Activated CD4-positive, alpha-beta memory T cell treated with anti-CD3 and anti-CD28 coated beads for 36 hours (primary cell): ENCODE measurements at places on chromosomes 13 and 19. TPM values are rescaled to one million over a fixed set of nuclear protein-coding genes. Genes with fewer than 3 reads are reported as not detected.
A peak's percentile ranks its signal among the peaks of the same experiment; 100 is the strongest.

GRCh38 chr13:82687884-82688283 is 1194.4 kb downstream of the SLITRK1 start:
- no peak for DNase-seq
- no peaks in the 10 kb centered on the region for H3K36me3 ChIP-seq
- no peak overlapping the region for H3K4me3 ChIP-seq
- peaks cover 25% of the 10 kb centered on the region for H3K4me1 ChIP-seq
- H3K27me3 ChIP-seq = no peaks in the 10 kb centered on the region
- no peak overlapping the region for H3K27ac ChIP-seq

GRCh38 chr19:4052114-4052992 is 14.3 kb downstream of the ZBTB7A start:
- no peak for DNase-seq
- no peaks in the 10 kb centered on the region for H3K27me3 ChIP-seq
- H3K27ac ChIP-seq = peak overlapping the region; percentile 58
- H3K4me3 ChIP-seq = no peak overlapping the region
- H3K4me1 ChIP-seq = peaks cover 29% of the 10 kb centered on the region
- peaks cover 40% of the 10 kb centered on the region for H3K36me3 ChIP-seq

DNA sequence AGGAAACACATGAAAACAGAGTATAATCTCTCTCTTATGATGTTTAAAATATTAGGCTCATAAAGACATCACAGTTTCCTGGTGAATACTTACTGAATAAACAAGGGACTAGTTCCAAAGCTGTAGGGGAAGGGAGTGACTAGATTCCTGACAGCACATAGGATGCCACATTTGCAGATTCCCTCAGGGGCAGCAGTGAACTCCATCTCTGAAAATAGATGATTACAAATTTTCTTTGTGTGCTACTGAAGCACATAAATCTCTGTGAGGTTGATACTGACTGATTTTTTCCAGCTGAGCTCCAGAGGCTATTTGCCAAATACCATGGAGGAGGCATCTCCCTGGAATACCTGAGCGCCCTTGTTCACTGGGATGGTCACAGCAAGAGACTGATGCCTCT is 77.3 kb downstream of the FGF9 start:
- DNase-seq = no peak
- no peaks in the 10 kb centered on the region for H3K36me3 ChIP-seq
- no peaks in the 10 kb centered on the region for H3K4me1 ChIP-seq
- H3K4me3 ChIP-seq = no peak overlapping the region
- no peak overlapping the region for H3K27ac ChIP-seq

DNA sequence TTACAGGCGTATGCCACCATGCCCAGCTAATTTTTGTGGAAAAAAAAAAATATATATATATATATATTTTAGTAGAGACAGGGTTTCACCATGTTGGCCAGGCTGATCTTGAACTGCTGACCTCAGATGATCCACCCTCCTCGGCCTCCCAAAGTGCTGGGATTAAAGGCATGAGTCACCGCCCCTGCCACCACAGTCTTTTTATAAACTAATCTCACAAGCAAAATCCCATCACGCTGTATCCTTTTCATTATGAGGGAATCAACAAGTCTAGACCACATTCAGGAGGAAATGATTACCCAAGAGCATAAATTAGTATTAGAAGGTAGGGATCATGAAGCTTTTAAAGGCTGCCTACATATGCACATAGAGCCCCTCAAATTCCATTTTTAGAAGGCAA is 210.6 kb upstream of the NBEA start:
- H3K36me3 ChIP-seq = no peaks in the 10 kb centered on the region
- no peaks in the 10 kb centered on the region for H3K27me3 ChIP-seq
- no peak overlapping the region for H3K27ac ChIP-seq

GRCh38 chr13:112616586-112617362 is 28.8 kb upstream of the TUBGCP3 start:
- DNase-seq = peak; percentile 41
- H3K4me3 ChIP-seq = no peak overlapping the region
- H3K27me3 ChIP-seq = peaks cover 8% of the 10 kb centered on the region
- no peaks in the 10 kb centered on the region for H3K36me3 ChIP-seq
- no peak overlapping the region for H3K27ac ChIP-seq
- no peaks in the 10 kb centered on the region for H3K4me1 ChIP-seq

The TMEM143 gene
- total RNA-seq = 17.1 TPM
